Activated CD4-positive, alpha-beta T cell treated with anti-CD3 and anti-CD28 coated beads, Interleukin-2, amount 10 ng/mL, durations not matched to agents 7 days and 5 days (primary cell): ENCODE measurements at places on chromosomes 11 and 22. TPM values are rescaled to one million over a fixed set of nuclear protein-coding genes. Genes with fewer than 3 reads are reported as not detected.

DNA sequence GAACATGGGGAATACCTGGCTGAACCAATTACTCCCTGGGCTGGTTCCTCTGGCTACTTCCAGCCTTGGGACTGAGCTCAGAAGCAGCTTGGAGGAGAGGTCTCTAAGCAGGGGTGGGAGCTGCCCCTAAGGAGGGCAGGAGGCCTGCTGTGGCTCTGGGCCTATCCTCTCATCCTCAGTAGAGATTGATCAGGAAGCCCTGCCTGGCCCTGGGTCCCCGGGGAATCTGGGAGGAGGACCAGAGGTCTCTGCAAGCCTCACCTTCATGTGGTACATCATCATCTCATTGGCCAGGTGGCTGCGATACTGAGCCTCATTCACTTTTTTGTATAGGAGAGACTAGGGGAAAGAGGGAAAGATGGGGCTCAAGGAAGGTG is 91.1 kb downstream of the PDE2A start:
- H3K4me1 ChIP-seq, result peaks cover 20% of the 10 kb centered on the region
- no peak for DNase-seq
- H3K27me3 ChIP-seq, result peaks cover 26% of the 10 kb centered on the region
- H3K4me3 ChIP-seq, result no peak overlapping the region
- H3K27ac ChIP-seq, result no peak overlapping the region

Gene KCTD21
- 8.9 TPM for total RNA-seq

Gene API5
- total RNA-seq, result 129 TPM

DNA sequence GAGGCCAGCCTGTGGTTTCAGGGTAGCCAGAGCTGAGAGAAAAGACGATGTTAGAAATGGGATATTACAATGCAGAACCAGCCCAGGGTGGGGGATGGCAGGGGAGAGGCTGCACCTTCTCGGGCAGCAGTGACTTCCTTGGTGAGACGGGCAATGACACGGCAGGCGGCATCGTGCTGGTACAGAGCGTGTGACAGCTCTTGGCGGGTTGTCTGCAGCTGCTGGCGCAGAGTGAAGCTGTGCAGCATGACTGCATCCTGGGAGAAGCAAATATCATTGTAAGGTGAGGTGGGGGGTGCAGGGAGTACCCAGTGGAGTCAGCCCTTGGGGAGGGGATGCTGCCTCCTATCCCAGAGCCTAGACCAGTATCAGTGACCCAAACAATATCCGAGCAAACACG is 3.8 kb downstream of the PRPF19 start:
- H3K27ac ChIP-seq, result peak overlapping the region; percentile 22
- H3K27me3 ChIP-seq, result peaks cover under 1% of the 10 kb centered on the region
- H3K4me1 ChIP-seq, result peaks cover 32% of the 10 kb centered on the region
- no peak overlapping the region for H3K4me3 ChIP-seq
- DNase-seq, result no peak
- peaks cover 49% of the 10 kb centered on the region for H3K36me3 ChIP-seq

Gene SLC22A9
- not detected for total RNA-seq

DNA sequence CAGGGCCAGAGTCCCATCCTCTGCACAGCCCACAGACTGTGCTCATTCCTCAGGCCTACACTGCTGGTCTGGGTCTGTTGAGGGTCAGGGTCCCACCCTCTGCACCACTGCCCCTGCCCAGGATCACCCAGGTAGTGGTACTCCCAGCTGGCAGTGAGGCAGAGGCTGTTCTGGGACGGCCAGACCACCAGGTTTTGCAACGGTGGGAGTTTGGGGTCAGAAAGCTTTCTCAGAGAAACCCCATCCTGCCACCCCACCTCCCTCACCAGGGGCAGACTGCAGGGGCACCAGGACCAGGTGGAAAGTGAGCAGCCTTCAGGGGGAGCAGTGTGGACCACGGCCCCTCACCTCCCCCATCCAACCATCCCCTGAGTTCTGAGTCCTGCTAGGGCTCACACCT is 10.8 kb downstream of the NPTXR start:
- H3K27me3 ChIP-seq, result no peaks in the 10 kb centered on the region
- no peak overlapping the region for H3K4me3 ChIP-seq
- DNase-seq, result no peak
- no peaks in the 10 kb centered on the region for H3K36me3 ChIP-seq
- H3K4me1 ChIP-seq, result no peaks in the 10 kb centered on the region
